ENCODE measurements at places on chromosomes 1 and 21.

GRCh38 chr1:10788592-10789006 lies 7.8 kb downstream of the CASZ1 start:
- DNase-seq, result no peak

GRCh38 chr1:54131419-54131818 lies 21.4 kb downstream of the CDCP2 start:
- DNase-seq, result no peak

GRCh38 chr21:45603481-45603880 lies 40.0 kb upstream of the PCBP3 start:
- no peak for DNase-seq

DNA sequence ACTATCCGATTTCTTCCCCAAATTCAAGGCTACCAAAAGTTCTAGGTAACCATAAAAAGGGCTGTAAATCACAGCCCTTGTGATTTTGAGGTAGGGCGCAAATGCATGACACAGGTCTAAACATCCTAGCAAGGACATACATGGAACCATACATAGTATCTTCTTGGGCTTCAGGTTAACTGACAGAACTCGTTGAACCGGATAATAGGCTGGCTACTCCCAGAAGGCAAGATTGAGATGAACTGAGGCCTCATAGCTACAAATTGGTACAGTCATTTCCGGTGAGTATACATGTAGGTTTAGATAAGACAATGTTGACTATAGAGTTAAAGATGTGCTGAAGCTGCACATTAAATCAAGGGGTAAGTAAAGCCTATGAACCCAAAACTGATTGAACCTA lies 27.3 kb upstream of the TP53BP2 start:
- no peak for DNase-seq

- DNase-seq, result no peak
These were observed 678.5 kb downstream of the USP25 start for GRCh38 chr21:16408280-16408679.

DNA sequence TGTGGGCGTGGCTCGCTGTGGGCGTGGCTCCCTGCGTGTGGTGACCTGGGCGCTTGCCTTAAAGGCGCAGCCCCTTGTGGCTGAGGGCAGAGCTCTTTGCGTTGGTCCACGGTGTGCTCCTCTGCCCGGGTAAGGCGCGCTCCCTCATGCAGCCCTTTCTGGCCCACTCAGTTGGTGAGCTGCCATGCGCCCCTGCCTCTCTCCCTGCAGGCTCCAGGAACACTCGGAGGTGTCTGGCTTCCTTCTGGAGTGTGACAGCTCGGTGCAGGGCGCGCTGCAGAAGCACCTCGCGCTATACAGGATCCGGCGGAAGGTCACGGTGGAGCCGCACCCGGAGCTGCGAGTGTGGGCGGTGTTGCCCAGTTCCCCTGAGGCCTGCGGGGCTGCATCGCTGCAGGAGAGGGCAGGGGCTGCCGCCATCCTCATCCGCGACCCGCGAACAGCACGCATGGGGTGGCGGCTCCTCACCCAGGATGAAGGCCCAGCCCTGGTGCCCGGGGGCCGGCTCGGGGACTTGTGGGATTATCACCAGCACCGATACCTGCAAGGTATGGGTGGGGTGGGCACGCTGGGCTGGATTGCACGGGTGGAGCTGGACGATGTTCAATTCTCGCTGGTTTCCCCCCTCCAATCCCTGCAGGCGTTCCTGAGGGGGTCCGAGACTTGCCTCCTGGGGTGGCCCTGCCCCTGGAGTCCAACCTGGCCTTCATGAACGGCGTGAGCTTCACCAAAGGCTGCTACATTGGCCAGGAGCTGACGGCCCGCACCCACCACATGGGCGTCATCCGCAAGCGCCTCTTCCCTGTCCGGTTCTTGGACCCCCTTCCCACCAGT lies 9.1 kb downstream of the IBA57 start:
- no peak for DNase-seq

DNA sequence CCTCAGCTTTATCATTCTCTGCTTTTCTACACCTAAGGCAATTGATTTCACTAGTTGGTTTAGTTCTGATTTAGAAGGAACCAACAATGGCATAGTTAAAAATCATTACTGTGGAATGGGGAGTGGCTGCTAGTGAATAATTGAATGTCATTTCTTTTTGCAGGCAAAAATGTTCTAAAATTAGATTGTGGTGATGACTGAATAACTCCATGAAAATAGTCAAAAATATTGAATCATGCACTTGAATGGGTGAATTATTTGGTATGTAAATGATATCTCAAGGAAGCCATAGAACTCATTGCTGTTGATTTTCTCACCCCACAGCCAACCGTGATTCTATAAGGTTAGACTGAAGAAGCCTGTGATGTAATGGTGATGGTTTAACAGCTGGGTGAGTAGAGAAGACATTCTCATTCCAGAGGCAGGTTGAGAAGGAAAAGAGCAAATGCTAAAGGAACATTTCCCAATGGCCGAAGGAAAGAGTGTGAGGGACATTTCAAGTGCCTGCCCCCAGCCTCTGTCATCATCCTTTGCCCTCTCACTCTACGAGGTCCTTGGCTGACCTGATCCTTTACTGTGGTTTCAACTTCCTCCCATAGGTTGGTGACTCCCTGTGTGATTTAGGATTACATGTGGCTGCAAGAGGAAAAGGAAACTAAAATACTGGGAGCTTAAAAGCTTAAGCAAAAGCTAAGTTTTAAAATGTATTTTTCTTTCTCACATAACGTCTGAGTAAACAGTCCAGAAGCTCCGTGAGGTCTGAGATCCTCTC lies 12.5 kb downstream of the OVAAL start:
- no peak for DNase-seq

DNA sequence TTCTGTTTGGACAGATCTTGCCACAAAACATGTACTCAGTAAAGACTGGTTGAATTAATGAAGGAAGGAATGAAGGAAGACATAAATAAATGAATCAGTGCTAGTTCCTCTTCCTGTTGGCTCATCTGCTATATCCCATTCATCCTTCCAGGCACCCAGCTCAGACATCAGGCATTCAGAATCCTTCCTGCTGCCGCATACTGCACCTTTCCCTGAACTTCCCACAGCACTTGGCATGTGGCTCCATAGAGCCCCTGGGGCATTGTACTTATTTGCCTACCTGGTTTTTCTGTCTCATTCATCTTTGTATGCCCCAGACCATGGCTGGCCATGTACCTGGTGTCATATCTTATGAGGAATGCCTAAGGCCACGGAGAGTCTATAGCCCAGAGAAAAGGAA lies 34.4 kb upstream of the ZNF648 start:
- DNase-seq, result no peak

DNA sequence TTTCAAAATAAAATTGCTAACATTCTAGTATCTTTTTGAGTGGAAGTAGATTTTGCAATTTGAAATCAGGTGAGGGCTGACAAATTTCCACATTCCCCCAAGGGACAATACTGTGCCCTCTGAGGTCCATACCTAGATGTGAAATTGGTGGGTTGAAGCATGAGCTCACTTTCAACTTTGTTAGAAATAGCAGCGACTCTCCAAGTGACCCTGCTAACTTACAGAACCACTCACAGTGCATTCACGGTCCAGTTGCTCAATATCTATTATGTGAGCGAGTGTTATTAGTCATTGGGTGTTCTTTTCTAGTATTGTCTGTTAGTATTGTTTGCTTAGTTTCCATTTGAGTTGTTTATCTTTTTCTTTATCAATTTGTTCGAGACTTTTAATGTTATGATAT lies 53.6 kb upstream of the ASB17 start:
- DNase-seq, result no peak
